ENCODE measurements at places on chromosomes 5 and 9.

- no peak for DNase-seq
Observed at GRCh38 chr5:93746406-93747056, 5.1 kb upstream of the POU5F2 start.

GRCh38 chr9:124800306-124801259 lies 23.6 kb downstream of the OLFML2A start:
- no peak for DNase-seq

DNA sequence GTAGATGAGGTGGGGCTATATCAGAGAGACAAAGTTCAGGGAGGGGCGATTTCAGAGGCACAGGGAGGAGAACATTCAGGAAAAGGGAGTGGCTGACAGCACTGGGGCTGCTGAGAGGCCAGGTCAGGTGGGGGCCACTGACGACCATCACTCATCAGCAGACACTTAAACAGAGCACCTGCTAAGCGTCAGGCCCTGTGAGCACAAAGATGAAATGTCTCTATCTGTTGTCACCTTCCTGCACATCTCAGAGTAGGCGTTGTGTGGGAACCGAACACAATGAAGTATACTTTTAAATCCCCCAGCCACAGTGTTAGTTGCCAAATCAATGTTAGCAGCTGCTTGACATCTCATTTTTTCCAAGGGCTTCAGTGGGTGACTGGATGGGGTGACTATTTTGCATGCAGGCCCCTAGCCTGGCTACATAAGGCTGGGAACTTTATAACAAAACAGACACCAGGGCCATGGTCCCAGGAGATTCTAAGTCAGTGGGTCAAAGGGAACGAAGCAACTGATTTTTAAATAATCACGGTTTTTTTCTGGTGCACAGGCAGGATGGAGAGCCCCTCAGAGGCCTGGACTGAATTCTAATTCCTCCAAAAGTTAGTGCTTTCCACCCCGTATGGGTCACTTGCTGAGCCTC lies 31.1 kb upstream of the ANKRD18A start:
- no peak for DNase-seq

DNA sequence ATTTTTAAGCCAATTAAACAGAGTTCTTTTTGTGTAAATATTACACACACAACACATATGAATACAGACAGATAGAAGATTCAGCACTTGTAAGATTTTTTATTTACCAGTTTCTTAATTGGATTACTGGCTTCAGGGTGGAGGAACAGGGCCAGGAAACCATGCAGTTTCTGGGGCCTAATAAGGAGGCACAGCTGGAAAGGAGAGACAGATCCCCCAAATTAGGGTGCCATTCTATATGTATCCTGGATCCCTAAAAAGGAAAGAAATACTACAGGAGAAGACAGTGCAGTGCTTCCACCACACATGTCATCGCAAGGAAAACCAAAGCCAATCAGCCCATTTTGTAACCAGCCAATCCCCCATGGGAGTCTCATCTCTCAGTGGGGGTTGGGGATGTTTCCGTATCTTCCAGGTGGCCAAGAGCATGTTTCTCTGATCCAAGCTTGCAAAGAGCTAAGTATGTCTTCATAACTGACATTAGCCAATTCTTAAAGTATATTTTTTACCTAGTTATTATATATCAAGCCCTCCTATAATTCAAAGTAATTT lies 15.8 kb upstream of the ABO start:
- no peak for DNase-seq

DNA sequence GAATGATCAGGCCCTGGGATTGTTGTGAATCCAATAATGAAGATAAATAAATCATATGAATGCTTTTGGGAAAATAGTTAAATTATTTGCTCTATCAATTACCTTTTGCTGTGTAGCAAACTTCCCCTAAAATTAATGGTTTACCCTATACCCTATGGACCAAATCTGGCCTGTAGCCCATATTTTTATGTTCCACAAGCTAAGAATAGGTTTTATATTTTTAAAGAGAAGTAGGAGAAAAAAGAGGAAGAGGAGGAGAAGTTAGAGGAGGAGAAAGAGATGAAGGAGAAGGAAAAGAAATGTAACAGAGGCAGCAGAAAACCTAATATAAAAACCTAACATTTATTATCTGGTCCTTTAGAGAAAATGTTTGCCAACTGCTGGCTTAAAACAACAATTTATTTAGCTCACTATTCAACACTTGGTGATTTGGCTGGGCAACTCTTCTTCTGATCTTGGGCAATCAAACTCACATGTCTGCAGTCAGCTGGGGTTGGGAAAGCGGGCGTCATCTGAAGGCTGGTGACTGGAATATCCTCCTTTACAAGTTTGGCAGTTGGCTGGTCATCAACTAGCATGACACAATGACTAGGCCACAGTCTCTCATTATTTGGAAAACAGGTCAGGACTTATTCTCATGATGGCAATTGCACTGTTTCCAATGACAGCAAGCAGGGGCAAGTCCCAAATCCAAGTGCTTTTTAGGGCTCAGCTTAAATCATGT lies 522.9 kb downstream of the RASEF start:
- DNase-seq: no peak

DNA sequence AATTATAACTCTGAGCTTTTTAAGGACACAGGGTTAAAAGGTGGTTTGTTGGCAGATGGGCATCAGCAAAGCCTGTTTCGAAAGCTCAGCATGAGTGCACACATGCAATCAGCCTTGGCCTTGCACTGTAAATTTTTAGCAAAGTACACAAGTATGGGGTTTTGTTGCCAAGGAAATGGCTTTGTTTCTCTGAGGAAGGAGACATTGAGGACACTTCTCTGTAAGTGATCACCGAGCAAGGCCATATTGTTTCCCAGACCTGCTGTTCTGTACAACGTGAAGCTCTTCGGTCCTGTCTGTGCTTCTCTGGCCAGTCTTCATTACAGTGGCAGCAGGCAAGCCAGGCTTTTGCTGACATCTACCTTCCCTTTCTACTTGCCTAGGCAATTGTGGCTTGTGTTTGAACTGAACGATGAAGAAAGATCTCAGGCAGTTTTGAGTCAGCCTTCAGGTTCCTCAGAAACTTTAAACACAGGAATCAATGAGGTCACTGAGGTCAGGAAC lies 27.9 kb upstream of the GLRX start:
- DNase-seq: no peak

DNA sequence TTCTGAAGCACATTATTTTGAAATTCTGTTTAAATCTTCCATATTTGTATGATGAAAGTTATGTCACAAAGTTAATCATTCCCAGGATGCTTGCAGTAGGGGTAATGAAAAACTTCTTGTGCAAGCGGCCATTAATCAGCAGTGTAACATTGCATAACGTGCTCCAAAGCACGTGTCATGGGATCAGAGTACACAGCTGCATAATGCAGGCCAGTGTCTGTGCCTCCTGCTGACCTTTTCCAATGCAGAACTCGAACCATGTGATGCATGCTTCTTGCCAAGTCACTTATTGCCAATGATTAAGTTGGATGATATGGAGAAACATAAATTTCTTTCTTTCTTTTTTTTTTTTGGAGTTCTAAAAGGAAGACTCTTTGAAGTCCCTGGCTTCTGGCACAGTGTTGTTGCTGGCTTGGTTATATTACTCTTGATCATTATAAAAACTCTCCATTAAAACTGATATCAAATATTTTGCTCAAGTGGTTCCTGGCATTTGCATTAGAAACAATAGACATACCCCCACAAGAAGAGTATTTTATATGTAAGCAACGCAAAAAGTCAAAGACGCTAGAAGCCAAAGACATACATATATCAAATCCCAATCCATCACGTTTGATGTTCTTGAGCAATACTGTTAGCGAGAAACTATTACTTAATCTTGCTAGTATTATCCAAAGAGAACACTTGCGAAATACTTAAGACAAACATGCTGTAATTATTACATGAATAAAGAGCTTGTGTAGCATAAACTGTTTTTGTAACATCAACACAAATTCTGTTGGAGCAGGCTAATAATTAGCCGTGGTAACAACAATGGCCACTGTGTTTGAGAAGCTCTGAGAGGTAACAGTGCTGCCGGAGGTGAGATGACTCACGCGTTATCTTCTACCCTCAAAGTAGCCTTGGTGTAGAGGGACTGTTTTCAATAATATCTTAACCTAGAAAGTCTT lies 164.2 kb downstream of the AUH start:
- no peak for DNase-seq
